Sciatic nerve (tissue), 2 donors: ENCODE measurements at places on chromosomes 2 and 18. TPM values are rescaled to one million over a fixed set of nuclear protein-coding genes. Genes with fewer than 3 reads are reported as not detected.

Gene FTCDNL1
- total RNA-seq: 2.3 TPM

Gene ST8SIA5
- total RNA-seq: 0.22 TPM

Gene VWC2L
- not detected for total RNA-seq

Gene PAX3
- total RNA-seq: not detected

DNA sequence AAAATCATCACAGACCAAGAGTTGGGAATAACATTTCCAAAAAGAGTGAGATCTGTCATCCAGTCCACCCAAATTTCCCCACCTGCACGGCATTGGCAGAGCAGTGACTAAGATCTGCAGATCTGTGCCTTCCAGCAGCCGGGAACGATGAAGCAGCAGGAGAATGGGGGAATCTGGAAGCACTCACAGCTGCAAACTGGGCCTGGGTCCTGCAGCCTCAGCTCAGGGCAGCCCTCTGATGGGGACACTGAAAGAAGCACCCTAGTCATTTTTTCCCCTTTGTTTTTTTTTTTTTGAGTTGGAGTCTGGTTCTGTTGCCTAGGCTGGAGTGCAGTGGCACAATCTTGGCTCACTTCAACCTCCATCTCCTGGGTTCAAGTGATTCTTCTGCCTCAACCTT lies 4.4 kb upstream of the SAG start:
- DNase-seq: no peak

GRCh38 chr2:239309398-239310245 lies 91.2 kb downstream of the HDAC4 start:
- DNase-seq: peak; percentile 57

GRCh38 chr2:30234180-30234971 lies 3.0 kb downstream of the LBH start:
- peak; percentile 64 for DNase-seq

DNA sequence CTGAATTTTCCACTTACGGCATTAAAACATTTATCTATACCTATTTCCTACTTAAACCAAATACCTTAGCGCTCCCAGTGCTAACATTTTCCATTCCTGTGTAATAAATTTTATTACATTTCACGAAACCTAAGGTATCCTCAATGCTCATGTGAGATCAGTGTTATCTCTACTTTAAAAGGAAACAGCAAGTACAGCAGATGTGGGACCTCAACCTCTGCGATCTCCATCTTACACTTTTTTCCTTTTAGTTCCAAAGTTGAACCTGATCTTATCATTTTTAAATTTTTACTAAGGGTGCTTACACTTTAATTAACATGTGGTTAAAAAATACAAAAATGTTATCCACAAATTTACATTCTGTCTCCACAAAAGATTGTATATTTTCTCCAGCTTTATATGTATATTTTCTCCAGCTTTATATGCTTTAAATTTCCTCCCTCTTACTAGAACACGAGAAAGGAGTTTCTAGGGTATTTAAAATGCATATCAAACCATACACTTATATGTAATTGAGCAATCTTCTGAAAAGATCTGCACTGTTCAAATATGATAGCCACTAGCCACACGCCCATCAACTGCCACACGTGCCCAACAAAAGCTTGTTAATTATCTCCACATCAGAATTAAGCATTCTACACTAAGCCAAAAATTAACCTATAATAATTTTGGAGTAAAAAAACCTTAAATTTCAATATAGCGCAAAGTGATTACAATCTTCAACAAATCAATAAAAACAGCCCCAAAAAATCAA lies 38.1 kb downstream of the MBOAT2 start:
- DNase-seq: no peak

DNA sequence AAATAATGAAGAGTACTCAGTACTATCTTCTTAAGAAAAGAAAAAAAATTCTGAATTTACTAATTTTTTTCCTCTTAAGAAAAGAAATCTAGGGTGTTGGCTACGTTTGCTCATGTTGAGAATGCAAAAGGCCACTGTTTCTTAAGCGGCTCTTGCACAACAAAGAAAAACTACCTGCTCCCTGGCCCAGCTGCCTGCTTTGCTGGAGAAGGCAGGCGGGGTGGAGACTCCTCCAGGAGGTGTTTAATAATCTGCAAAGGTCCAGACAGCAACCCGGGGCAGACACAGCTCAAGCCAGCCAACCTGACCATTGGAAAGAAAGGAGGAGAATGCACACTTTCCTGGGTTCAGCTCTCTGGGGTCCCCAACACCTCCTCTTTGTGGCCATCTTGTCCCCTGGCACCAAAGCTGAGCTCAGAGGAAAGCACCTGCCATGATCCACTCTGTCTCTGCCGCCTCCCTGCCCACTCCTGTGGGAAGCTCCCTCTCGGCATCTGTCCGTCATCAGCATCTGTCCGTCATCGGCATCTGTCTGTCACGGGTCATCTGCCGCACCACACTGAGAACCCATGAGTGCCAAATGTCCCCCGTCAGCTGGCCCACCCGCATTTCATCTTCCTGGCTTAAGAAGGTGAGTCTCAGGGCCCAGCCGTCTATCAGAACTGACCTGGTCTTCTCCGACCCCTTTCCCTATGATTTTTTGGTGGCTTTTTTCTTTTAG lies 11.9 kb downstream of the ZNF516 start:
- DNase-seq: peak; percentile 33

DNA sequence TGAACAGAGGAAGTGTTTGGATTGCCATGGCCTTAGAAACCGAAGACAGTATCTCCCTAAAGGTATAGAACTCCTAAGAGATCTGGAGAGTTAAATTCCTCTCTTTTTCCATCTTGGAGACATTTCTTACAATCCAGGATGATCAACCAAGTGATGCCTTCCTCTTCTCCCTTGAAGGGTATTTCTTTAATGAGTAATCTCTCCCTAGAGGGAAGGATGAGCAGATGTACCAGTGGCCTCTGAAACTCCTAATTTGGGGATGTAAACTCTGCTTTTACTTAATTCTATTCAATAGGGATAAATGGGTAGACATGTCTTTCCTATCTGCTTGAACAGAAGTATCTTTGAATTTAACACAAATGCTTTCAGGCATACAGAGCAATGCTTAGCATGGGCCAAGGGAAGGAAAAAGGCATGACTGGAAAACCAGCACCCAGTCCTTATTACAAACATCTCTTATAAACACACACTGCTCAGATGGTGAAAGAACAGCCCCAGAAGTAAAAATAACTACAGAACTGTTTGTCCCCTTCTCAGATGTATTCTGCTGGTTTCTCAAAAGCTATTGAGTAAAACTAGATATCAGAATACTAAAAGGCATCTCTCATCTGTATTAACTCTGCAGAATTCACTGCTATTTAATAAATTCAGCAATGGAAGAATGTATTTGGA lies 4.7 kb upstream of the THNSL2 start:
- DNase-seq: no peak

DNA sequence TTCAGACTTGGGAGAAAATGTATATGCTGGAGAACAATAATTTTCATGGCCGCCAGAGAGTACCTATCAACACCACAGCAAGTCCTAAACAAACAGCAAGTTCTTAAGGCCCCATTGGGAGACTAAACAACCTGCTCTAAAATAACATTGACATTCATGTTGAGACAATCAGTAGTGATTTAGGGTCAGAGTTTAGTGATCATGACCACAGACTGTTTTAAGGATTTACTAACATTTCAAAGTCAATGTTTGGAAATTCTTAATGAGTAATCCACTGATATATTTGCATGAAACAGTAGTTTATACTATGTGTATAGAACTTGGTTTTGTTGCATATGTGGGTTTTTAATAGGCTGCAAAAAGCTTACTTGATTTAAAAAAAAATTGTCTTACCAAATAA lies 34.7 kb downstream of the RASGRP3 start:
- no peak for DNase-seq

- DNase-seq: no peak
Observed at GRCh38 chr18:35516351-35516750, 18.6 kb upstream of the INO80C start.

DNA sequence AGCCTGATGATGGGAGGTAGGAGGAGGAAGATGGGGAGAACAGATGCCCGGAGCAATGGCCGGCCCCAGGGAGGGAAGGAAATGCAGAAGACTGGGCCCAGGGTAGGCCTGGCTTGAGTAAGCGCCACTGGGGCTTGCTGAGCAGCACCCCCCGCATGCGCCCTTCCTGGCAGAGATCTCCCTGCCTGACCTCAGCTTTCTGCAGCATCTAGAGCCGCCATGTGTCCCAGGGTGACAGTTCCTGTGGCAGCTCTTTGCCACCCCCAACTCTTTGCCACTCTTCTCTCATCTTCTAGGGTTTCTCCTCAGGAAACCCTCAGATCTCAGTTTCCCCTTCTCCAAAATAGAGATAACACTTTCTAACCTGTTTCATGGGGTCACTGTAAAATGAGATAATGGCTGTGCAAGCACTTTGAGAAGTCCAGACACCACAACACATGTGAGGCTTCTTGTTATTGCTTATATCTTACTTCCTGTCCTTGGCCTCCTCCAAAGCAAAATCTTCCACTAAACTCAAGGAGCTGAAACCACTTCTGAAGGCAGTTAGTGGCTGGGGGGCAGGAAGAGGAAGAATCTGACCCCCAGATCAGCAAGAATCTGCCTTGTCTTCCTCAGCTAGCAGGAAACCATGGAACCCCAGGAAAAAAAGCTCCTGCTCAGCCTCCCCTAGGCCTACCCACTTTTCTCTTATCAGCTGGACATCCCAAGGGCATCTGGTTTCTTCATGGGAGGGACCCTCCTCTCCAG lies 64.9 kb downstream of the EPAS1 start:
- no peak for DNase-seq

DNA sequence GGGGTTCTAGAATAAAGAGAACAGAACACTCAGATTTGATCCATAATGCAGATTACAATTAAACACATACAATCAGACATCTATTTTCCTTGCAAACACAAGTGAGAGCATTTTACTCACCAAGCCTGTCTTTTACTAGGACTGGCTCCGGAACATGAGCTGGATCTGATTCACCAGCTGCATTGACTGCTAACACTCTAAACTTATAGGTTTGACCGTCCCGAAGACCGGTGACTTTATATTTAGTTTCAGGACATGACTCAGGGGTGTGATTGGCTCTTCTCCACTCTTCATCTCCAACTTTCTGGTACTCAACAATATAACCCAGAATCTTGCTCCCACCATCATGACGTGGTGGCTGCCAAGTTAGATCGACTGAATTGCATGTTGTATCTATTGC lies 112.4 kb downstream of the PLEKHA3 start:
- DNase-seq: no peak

DNA sequence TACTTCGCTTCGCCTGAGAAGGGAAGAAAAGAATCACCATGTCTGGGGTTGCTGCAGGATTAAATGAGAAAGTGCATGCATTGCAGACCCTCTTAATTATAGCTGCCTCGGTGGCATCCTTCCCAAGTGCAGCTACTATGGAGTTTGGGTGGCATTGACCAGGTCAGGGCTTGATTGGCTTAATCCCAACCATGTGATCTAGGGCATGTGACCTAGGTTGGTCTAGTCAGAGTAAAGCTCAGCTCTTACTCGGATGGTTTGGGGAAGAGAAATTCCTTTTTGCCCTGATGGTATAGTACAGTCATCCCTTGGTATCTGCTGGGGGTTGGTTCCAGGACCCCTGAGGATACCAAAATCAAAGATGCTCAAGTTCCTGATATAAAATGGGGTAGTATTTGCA lies 178.2 kb upstream of the RAB12 start:
- DNase-seq: no peak
